Stimulated activated CD4-positive, alpha-beta T cell treated with anti-CD3 and anti-CD28 coated beads, Interleukin-2, amount 100 ng/mL, for 48 hours (primary cell): ENCODE measurements at places on chromosomes 1 and 21.

DNA sequence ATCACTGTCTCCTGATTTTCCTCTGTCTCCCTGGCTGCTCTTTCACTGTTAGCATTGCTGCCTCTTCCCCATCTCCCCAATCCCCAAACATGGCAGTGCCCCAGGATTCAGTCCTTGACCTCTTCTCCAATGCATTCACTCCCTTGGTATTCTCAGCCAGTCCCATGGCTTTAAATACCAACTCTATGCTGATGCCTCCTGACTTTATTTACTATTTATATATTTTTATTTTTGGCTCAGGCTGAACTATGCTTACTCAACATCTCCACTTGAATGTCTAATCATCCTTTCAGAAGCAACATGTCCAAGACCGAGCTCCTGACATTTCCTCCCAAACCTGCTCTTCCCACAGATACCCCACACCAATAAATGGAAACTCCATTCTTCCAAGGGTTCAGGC, 26.3 kb downstream of the NMNAT2 start:
- DNase-seq = no peak

GRCh38 chr1:48853006-48853405, 76.3 kb upstream of the BEND5 start:
- DNase-seq = no peak

DNA sequence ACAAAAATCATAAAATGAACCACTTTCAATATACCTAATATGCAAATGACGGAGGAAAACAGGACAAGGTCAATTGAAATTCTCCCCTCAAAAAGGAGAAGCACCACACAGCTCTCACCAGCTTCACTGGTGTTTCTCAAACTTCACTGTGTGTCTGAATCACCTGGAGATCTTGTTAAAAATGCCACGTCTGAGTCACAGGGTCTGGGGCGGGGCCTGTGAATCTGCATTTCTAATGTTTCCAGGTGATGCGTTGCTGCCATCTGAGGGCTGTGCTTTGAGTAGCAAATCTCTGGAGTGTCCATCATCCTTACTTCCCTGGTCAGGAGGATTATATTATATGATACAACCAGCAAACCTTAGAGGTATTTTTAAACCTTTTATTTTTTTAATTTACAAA, 9.0 kb downstream of the CLDN19 start:
- peak; percentile 53 for DNase-seq

DNA sequence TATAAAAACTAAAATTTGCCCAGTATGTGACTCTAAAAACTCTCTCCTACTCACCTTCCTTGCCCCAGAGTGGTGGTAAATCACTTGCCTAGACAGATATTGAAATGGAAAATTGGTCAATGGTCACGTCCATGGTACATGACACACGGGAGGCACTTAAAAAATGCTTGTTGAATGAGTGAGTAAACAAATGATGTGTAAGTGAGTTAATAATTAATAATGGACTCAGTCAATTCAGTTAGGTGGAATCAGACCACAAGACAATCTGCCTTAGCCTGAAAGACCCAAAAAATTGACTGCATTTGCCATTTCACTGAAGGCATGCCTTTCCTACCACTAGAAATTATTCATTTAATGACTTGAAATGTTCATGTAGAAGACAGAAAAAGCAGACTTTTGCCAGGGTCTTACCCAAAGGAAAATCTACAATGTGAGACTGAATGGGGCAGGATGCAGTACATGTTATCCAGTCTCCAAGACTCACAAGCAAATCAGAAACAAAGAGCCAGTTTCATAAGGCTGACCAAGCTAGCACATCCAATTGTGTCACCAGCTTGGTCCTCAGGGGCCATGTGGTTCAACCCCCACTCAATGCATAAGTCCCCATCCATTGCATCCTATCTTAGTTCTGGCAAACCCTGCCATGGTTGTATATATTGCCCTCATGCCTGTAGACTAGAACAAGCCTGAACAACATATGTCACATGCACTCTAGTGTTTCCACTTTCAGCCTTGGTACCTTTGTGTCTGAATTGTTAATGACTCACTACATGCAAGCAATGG, 73.6 kb downstream of the TBX15 start:
- no peak for DNase-seq

DNA sequence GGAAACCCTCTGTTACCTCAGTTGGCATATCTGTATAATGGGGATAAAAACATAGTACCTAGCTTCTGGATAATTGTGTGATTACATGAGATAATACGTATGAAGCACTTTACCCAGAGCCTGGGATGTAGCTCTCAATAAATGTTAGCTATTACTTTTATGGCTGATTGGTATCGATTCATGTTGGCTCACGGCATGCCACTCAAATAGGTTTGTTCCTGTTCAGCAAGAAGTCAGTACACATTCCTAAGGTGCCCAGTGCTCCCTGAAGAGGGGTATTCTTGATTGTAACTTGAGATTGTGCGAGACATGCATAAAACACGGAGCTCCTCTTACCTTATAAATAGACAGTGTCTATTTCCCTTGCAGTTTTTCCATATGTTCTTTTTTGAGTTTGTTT, 78.5 kb upstream of the GALNT2 start:
- no peak for DNase-seq

DNA sequence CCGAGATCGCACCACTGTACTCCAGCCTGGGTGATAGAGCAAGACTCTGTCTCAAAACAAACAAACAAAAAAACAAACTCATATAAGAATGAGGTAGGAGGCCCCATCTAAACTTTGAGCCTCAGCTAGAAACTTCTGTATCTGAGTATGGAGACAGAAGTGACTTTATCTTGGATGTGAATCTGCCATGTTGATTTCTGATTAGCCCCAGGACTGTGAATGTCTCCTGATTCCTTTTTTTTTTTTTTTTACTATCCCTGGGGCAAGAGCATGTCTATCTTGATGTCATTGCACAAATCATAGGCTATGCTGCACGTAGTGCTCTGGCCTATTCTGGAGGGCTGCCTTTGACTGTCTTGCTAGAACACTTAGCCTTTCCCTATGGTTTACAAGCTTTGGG, 211.0 kb downstream of the PTPRU start:
- no peak for DNase-seq
